ENCODE measurements at places on chromosomes 7 and 10.

DNA sequence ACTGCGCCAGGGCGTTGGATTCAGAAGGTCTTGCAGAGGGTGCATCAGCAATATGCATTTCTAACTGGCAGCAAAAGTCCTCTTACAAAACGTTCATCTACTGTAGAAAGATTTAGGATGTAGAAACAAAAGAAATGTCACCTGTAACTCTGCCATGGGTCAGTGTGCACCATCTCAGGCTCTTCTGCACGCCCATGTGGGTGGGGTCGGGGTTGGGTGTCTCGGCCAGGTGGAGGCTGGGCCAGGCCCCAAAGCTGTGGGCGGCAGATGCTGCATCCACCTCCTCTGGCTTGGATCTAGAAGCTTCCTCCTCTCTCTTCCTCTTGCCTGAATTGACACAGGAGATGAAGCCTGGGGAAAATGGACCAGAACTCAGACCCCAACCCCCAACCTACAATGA, 111.3 kb upstream of the PPP2R2D start:
- DNase-seq = no peak

- DNase-seq = no peak
Observed at GRCh38 chr7:7384228-7384627, 151.4 kb downstream of the COL28A1 start.

DNA sequence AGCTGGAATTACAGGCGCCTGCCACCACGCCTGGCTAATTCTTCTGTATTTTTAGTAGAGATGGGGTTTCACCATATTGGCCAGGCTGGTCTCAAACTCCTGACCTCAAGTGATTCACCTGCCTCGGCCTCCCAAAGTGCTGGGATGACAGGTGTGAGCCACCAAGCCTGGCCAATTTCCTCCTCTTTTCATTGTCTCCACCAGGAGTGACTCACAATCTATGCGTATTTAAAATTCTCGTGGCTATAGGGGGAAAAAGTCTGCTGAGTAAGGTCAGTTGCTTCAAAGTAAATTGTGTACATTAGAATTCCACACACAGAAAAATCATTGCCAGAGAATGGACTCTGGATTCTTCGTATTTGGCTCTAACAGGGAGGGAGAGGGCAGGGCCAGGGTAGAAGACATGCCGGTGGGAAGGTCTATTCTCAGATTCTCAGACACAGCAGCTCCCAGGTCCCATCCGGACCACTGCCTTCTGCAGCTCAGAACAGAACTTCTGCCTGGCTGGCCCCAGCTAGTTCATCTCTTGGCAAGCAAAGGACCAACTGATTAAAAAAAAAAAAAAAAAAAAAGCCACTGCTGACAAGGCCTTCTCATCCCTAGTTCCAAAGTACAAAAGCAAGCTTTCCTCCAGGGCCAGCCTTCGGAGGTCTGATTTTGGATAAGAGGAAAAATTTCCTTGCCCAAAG, 22.2 kb downstream of the PSPH start:
- DNase-seq = no peak

GRCh38 chr10:44731283-44731682, 179.9 kb upstream of the TMEM72 start:
- no peak for DNase-seq

GRCh38 chr10:80132299-80133139, at the start of gene PLAC9:
PLAC9 (plus strand) TSS chr10:80132730; CDS start chr10:80132763, 33 bp downstream.
- no peak for DNase-seq

DNA sequence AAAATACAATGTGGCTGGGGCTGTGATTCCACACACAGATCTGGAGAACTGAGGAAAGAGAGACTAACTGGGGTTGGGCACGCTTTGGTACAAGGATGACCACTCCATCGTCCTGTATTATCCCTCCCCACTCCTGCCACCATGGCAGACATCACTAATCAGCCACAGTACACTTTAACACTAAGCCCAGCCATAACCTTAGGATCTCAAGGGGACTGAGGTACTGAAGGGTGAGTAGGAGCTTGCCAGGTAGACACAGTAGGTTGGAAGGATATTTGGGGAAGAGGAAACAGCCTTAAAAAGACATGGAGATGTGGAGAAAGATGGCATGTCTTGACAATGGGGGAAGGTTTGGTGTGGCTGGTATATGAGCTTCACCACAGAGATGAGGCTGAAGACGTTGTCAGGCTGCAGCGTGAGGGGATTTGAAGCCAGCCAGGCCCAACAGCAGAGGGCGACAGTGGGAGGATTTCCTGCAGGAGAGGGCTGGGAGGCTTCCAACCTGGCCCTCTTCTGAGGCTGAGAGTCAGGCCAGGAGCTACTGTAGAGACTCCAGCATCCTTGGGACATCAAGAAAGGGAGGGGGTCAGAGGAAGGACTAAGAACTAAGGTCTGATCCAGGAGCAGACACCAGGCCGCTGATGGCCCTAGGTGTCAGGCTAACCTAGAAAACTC, 58.6 kb upstream of the COL13A1 start:
- no peak for DNase-seq

DNA sequence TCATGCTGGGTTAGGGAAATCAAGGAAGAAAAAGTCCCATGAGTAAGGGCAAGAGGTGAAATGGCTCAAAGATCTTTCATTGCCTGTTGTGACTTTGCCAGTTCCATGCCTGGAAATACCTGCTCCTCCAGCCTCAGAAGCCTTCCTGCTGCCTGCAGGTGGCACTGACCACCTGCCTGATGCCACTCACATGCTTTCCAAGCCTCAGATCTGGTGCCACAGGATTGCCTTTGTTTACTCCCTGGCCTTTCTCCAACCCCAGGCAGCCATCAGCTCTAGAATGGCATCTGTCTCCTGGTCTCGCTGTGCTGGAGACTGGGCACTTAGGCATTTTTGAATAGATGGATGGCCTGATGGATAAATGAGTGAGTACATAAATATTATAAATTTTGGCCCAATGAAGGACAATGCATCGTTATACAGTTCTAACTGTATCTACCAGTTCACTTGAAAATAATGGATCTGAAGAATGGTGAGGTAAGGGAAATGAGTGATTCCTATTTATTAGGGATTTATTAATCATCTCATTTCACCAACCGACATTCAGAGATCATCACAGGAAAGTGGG, 657.2 kb downstream of the INHBA start:
- DNase-seq = no peak

DNA sequence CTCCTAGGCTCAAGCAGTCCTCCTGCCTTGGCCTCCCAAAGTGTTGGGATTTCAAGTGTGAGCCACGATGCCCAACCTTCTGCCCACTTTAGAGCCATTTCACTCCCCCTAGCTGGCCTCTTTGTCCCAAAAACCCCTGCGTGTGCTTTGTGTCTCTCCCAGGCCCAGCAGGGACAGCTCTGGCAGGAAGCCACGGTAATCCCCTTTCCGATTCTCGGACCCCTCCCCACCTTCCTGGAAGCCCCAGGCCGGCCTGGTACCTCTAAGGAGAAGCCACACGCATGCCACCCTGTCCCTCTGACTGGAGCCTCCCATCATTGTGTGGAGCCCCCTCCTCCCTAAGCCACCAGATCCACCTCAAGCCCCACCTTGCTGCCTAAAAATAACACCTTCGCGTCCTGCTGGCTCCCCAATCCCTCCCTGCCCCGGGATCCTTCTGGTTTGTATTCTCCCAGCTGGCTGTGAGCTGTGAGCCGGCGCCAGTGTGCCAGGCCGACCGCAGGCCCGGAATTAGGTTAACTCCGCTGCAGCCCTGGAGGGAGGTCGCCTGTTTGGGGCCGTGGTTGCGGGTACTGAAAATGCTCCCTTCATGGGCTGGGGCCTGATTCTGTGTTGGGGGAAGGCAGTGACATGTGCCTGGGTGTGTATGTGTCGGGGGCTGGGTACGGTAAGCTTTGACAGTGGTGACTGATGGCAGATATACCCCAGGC, 16.4 kb upstream of the SRRM3 start:
- no peak for DNase-seq

DNA sequence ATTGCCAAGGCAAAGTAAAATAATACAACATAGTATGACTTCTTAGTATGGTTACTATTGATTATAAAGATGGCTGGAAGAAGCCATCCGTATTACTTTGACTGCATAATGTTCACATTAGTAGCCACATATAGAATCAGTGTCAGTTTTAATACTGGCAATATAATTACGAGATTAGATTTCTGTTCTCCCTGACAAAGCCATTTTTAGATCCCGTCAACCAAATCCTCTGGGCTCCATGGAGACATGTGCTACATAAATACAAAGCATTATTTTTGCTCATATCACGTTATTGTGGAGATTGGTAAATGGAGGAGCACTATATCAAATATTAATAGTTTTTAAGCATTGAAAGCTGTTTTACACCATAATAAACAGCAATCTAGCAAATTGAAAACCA, 124.0 kb downstream of the MAGI2 start:
- no peak for DNase-seq

DNA sequence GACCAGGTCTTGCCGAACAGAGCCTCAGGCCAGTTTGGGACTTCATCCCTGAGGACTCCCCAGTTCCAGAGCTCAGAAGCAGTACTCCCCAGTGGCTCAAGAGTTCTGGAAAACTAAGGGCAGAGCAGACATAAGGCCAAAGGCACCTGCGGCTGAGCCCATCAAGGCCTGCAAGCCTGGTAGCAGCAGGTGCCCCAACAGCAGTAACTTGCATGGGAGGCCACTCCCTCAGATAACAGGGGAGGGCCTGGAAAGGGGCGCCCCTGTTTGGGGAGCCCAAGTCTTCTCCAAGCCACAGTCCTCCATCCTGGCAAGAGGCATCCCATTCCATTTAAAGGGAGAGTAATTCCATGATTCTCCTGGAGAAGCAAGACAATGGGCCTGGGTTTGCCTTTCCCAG, 13.0 kb downstream of the POLL start:
- DNase-seq = no peak

- DNase-seq = no peak
Observed at GRCh38 chr7:43870316-43870715, 999 bp upstream of the MRPS24 start.

- DNase-seq = no peak
Observed at GRCh38 chr10:29712108-29712507, 77.3 kb upstream of the SVIL start.

DNA sequence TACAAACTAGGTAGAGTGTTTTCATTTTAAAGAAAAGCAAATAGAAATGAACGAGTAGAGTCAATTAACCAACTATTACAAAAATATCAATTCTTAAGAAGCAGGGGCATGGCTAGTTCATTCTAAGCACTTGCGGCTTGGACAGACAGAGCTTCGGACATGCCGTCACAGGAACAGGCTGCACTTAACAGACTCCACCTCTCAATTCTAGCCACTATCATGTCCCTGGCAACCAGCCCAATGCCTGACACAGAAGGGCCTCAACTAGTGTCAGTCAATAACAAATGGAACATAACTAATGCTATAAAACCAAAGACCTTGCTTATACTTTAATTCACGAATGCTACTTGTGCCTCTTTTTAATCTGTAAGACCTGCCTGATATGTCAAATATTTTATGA, 74.4 kb downstream of the TPK1 start:
- no peak for DNase-seq

DNA sequence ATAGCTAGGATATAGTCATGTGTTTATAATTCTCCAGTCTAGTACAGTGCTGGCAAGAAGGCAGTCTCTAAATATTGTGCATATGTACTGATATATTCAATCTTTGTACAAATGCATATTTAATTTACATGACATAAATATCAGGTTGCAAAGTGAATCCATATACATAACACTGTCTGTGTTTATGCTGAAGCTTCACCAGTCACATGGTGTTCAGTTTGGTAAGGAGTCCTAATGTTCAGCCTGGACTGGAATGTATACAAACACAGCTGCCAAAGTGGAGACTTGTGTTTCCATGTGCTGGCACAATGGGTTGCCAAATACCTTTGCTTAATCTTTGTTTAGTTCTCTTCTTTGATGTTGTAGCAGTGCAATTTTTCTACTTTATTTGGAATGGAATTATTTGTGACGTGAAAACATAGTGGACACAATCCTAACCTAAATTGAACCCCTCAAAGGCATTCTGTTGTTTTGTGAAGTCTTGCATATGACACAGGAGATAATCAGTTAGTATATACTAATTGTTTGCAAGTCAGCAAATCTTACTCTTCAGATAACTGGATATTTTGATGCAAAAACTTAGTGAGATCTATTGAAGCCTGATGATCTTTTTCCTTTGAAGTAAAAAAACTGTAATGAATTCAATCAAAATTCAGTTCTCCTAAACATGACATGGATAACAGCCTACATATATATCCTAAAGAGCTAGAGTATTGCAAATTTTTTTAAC, 17.3 kb upstream of the ARL4A start:
- no peak for DNase-seq

DNA sequence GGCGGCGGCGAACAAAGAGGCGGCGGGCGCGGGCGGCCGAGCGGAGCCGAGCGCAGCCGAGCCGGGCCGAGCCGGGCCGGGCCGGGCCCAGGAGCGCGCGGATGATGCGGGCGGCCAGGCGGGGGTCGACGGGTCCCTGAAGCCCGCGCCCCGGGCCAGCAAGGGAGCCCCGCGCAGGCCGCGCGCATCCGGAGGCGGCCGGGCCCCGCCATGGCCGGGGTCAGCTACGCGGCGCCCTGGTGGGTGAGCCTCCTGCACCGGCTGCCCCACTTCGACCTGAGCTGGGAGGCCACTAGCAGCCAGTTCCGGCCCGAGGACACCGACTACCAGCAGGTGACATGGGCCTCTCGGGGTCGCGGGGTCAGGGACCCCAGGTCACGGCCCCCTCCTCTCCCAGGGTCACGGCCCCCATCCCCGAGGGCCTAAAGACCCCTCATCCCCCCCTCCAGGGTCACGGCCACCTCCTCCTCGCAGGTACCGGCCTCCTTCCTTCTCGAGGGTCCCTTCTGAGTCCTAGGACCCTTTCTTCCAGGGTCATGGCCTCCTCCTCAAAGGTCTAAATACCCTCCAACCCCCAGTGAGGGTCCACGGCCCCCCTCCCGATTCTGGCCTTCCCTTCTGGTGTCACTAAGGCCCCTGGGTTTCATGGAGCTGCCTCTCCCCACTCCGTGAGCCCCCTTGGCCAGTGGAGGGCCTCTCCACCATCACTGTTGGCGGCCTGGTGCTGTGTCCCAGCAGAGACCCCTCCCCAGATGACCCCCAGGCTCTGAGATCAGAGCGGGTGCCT, at the start of gene TTYH3:
TTYH3 (plus strand) TSS at position 41 of the 787 bp plus-strand sequence; CDS start at position 211, 170 bp downstream.
- no peak for DNase-seq

DNA sequence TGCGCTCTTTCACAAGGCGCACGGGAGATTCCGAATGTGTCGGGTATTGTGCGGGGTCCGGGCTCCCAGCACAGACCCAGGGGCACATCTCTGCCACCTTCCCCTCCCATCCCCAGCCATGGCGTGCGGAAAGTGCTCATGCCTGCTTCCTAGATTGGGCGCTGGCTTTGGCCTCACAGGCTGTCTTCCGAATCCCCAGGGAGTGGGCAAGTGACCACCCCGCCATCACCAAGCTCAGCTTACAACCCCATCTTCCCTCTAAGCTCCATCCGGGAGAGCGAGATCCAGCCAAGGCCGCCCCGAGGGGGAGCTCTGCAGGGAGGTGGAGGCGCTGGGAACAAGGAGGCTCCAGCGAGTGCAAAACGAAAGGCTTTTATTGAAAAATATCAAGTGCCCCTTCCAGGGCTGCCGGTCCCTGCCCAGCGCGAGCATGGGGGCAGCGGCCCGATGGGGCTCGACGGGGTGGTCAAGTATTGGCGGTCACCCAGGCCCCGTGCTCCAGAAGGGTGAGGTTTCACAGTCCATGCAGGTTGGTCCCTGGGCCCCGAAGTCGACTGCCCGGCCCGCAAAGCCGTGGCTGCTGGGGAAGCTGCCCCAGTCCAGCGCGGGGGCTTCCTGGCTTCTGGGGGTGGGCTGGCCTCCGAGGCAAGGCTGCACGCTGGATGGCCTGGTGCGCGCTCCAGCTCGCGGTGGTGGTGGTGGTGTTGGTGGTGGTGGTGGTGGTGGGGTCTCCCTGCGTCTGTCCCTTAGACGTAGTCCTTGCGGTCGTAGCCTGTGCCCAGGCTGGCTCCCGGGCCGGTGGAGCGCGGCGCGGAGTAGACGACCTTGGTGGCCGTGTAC, 1.2 kb downstream of the CLDN3 start:
- DNase-seq = no peak

- no peak for DNase-seq
Observed at GRCh38 chr7:156173748-156174353, 361.6 kb upstream of the SHH start.
